ENCODE measurements at places on chromosomes 3 and 15. TPM values are rescaled to one million over a fixed set of nuclear protein-coding genes. Genes with fewer than 3 reads are reported as not detected.
A peak's percentile ranks its signal among the peaks of the same experiment; 100 is the strongest.

The CYP8B1 gene
- total RNA-seq = 0.14 TPM

The CAMK2N2 gene
- not detected for total RNA-seq

The GCSAM gene
- total RNA-seq = 0.29 TPM

The SLCO2A1 gene
- total RNA-seq = 100 TPM

The PEX11A gene
- total RNA-seq = 9.1 TPM

The CIP2A gene
- 3.3 TPM for total RNA-seq

The ACP3 gene
- 1.2 TPM for total RNA-seq

The OXNAD1 gene
- total RNA-seq = 14.2 TPM

The ATG3 gene
- 40.0 TPM for total RNA-seq

The ACKR4 gene
- total RNA-seq = 8.5 TPM

The RGMA gene
- 9.2 TPM for total RNA-seq

The GREM1 gene
- total RNA-seq = 0.20 TPM

The IQCF2 gene
- total RNA-seq = not detected

The ROPN1 gene
- total RNA-seq = 0.36 TPM

The CLSTN2 gene
- 19.3 TPM for total RNA-seq

The ANKDD1A gene
- total RNA-seq = 3.0 TPM

The GOLGA8J gene
- 0.28 TPM for total RNA-seq

The SCN11A gene
- total RNA-seq = 0.06 TPM

GRCh38 chr3:108404368-108404767 lies 106.0 kb downstream of the MYH15 start:
- no peak for DNase-seq

- DNase-seq = no peak
Observed at GRCh38 chr15:34606545-34606944, 23.1 kb upstream of the GOLGA8B start.

DNA sequence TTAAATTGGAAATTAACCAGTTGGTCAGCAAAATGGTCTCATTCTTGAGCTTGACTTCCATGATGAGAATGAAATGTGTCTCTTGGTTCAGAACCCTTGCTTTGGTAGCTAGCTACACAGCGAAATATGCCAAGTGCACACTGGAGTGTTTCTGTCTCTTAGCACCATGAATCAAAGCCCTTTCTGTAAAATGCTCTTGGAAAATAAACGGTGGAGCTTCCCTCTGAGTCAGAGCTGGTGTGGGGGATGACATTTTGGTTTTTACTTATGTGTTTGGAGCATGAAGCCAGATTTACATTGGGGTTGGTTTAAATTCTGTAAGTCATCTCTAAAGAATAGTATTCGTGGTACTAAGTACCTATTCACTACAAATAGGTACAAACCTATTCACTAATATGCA lies 85.1 kb upstream of the NANOGP8 start:
- no peak for DNase-seq

GRCh38 chr3:71304684-71305083 lies 278.8 kb downstream of the FOXP1 start:
- DNase-seq = peak; percentile 22

DNA sequence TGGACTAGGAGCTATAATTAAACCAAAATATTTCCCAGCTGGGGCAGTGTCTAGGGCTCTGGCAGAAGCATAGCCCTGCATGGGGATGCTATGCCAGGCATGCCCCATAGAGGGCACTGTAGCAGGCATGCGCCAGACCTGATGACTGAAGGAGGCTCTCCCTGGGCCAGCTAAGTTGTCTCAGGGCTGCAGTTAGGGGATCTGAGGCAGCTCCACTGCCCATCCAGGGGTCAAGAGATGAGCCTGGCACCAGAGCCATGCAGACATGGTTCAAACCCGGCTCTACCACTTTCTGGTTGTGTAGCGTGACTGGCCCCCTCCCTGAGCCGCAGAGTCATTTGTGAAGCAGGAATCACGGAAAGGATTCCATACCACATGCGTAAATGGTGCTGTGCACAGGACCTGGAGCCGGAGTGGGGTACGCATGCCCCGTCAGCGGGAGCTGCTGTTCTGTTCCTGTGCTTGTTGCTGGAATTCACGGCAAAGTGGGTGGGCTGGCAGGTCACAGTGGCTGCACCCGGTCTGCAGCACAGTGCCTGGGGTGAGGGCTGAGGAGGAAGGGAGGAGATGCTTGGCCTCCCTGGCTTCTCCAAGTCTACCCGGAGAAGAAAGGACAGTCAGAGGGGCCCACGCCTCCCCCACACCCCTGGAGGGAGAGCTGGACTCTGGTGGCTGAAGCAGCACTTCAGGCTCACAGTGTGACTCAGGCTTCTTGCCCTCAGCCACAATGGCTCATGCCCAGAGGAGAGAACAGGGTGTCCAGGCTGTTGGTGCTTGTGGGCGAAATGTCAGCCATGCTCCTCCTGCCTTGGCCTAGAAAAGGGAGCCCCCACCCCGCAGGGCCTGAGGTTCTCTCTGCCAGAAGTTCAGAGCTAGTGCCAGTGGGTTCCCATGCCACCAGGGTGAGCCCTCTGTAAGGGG lies 43.1 kb downstream of the DNASE1L3 start:
- DNase-seq = peak; percentile 84

DNA sequence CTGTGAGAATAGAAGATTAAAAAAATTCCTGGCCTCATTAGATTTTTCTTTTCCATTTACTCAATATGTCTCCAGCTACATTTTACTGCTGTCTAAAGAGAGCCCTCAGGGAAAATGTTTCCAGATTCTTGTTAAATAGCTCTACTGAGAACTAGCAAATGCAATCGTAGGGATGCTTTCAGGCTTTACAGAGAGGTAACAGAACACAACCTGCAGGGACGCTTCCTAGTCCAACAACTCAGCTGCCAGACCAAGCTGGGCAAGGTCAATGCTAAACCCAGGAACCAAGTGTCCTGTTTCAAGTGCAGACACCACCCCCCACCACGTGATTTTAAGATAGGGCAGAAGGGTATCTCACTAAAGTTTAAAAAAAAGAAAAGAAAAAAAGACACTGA lies 25.2 kb downstream of the ARHGEF3 start:
- no peak for DNase-seq

DNA sequence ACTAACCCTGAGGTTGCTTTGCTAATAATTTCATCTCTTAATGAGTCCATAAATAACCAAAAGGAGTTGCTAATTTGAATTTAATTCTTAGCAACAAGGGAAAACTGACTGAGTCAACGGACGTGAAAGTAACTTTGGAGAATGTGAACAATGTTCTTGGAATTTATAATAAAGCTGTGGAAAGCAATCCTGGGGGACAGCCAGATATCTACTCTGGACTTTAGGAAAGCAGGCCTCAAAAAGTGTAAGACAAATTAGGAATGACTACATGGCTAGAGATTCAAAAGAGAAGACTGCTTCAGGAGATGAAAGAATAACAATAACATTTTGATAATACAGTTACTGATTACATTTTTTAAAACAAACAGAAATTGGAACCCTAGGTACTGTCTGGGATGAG lies 318.4 kb upstream of the COL8A1 start:
- no peak for DNase-seq

GRCh38 chr3:101643009-101643844 lies 33.7 kb downstream of the ZBTB11 start:
- no peak for DNase-seq

- DNase-seq = peak; percentile 78
Observed at GRCh38 chr15:75161917-75162414, 39.7 kb upstream of the C15orf39 start.

GRCh38 chr15:68818769-68819494 lies 1.8 kb downstream of the ANP32A start:
- peak; percentile 83 for DNase-seq

DNA sequence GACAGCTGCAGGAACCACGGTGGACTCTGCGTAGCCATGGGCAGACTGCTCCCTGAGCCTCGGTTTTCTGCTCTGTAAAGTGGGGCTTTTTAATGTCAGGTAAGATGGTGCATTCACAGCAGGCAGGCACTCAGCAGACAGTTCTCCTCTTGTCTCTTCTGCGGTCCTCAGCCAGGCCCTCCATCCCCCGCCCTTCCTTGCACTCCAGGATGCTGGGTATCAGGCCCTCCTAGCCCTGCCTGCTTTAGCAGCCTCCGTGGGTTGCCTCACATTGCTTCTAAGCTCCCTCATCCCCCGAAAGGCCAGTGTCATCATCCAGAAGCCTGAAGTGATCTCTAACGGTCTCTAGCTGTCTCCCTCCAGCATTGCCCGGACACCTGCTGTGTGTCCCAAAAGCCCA lies 115.7 kb downstream of the WNT7A start:
- no peak for DNase-seq

DNA sequence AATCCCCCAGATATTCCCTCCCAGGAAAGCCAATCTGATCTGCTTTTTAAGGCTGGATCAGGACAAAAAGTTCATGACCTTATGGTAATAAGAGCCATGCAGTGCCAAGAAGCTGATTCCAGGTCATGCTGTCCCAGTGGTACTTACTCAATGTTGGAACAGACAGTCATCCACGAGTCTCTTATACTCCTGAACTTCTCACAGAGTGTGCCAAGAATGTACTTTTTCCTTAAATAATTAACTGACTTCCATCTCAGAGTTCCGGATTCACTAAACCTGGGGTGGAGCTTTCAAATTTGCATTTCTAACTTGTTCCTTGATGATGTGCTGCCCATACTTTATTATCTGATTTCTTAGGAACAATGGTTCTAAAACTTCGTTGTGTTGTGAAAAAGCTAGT lies 3.4 kb upstream of the P3H2 start:
- DNase-seq = no peak

GRCh38 chr15:88400591-88401250 lies 66.5 kb downstream of the MRPL46 start:
- DNase-seq = no peak

DNA sequence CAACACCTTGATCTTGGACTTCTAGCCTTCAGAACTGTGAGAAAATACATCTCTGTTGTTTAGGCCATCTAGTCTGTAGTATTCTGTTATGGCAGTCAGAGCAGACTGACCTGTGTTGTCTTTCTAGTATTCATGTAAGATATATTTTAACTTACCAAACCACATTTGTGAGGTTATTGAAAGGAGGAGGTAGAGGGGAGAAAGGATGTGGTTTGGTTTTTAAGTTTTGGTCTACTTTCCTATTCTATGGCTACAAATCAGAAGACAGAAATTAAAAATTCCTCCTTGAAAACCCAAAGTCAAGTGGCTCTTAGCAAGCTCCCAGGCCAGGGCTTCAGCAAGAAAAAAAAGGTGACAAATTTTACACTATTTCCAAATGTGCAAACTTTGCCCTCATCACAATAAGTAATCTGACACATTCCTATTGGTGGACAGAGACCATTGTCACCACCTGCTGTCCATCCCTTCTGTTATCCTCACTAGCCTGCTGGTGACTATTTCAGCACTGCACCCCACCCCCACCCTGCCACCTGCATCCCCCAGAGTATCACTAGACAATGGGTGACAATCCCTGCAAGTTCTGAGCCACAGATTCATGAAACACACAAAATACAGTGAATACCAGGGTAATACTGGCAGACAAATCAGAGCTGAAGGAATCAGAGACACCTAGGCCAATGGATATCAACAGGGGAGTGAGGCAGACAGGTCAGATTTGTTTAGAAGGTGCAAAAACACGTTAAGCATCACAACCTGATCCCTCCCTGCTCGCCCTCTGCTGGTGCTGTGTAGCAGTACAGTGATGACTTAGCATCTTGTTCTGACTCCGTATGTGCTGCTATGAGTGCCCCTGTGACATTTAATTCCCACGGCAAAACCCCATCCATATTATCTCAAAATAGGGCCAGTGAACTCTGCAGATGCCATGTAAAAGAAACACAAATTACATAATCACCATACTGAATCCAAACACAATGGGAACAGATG lies 79.0 kb upstream of the DCLK3 start:
- no peak for DNase-seq

GRCh38 chr3:46025139-46025538 lies 2.1 kb downstream of the XCR1 start:
- no peak for DNase-seq

GRCh38 chr3:64638981-64639481 lies 48.8 kb downstream of the ADAMTS9 start:
- DNase-seq = no peak

DNA sequence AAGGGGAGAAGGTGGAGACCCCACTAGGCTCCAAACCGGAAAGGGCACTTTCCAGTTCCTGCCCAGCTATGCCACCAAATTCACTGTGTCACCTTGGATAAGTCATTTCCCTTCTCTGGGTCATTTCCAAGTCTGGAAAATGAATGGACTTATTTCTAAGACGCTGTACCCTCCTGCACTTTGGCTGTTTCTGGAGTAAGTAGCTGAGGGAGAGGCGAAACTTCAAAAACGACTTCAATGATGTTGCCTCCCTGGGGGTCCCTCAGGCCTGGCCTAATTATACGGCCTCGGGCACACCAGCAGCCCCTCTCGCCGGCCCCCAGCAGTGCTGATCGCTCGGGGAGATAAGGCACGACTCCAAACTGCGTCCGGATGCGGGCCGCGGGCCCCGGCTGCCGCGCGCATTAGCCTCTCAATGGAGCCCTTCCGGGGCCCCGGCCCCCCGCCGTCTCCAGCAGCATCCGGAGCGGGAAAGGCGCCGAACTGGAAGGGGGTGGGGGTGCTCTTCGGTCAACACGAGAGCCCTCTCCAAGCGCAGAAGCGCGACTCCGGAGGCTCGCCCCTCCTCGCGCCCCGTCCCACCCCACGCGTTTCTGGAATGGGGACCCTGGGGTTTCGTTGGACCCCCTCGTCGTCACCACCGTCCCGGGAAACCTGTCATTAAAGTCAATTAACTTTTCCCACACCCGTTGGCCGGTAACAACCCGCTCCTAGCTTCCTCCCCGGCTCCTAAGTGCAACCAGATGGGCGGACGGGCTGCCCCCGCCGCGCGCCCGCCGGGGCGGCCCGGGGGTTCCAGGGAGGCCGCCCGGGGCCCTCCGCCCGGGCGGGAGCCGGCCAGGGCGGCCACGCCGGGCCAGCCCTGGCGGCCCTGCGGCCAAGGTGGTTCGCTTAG lies 4.8 kb downstream of the HES1 start:
- peak; percentile 88 for DNase-seq

GRCh38 chr3:141796889-141797781 lies 33.9 kb downstream of the GRK7 start:
- DNase-seq = peak; percentile 78

GRCh38 chr3:151550025-151550618 lies 89.3 kb upstream of the IGSF10 start:
- DNase-seq = no peak

DNA sequence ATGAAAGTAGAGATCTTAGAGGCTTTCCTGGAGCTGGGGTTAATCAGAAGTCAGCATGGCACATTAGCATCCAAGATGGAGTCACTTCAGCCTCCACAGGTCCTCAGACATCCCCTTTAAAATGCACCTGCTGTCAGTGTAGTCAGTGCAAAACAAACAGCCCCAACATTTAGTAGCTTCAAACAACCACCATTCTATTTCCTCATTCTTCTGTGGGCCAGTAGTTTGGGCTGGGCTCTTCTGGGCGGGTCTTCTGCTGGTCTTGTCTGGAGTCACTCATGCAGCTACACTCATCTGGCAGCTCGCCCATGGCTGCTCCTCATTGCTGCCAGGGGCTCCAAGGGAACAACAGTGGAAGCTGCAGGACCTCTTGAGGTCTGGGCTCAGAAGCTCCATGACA lies 99.9 kb downstream of the TLE3 start:
- DNase-seq = peak; percentile 88

Data from right cardiac atrium (tissue), 5 donors.